GM04503 (cell line): ENCODE measurements at places on chromosomes 1 and 21.

DNA sequence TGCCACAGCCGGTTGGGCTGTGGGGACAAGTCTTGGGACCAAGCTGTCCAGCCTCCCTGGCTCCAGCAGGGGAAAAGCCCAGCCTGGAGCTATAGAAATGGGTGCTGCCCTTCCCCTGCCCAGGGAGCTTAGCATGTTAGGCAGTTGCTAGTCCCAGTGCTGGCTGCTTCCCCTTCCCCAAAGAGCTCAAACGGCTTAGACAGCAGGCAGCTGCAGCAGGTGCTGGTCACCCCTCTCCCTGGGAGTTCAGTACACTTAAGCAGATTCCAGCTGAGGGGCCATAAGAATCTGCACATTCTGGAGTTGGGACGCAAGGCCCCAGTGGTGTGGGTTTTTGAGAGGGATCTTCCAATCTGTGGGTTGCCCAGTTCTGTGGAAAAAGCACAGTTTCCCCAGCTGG lies 11.1 kb upstream of the REG4 start:
- DNase-seq, result no peak

- peak; percentile 78 for DNase-seq
Measured at GRCh38 chr1:115314765-115315164, 23.3 kb downstream of the NGF start.

DNA sequence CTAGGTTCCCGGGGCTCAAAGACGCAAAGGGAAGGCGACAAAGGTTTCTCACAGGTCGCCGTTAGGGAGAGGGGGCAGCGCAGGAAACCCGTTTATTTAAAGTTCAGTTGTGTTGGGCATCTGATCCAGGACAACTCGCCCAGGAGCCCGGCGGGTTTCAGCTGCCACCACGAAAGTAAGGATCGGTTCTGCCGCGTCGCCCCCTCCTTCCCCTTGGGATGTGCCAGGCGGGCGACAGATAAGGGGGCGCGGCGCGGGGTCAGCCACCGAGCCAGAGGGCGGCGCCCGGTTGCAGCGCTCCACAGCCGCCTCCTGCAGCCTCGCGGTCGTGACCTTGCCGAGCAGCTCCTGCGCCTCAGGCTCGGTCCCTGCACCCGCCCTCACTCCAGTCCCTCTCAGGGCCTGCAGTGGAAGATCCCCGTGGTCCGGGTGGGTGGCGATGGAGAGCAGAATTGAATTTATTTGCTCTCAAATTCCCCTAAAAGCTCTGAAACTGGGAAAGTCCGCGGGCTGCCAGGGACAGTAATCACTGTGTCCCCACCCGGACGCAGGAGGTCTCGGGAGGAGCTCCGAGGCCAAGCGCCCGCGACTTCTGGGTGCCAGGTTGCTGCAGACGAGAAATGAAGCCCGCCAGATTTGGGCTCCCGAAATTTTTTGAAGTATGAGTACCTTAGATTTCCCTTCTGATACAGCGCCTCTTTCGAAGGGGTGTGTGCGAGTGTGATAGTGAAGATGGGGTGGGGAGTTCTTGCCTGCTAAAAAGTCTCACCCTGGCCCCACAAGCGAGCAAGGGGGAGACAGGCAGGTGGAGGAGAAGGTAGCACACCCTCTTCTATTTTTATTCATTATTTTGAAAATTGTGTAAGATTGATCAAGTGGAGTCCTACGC lies 28.4 kb upstream of the NFIA start:
- DNase-seq, result no peak

DNA sequence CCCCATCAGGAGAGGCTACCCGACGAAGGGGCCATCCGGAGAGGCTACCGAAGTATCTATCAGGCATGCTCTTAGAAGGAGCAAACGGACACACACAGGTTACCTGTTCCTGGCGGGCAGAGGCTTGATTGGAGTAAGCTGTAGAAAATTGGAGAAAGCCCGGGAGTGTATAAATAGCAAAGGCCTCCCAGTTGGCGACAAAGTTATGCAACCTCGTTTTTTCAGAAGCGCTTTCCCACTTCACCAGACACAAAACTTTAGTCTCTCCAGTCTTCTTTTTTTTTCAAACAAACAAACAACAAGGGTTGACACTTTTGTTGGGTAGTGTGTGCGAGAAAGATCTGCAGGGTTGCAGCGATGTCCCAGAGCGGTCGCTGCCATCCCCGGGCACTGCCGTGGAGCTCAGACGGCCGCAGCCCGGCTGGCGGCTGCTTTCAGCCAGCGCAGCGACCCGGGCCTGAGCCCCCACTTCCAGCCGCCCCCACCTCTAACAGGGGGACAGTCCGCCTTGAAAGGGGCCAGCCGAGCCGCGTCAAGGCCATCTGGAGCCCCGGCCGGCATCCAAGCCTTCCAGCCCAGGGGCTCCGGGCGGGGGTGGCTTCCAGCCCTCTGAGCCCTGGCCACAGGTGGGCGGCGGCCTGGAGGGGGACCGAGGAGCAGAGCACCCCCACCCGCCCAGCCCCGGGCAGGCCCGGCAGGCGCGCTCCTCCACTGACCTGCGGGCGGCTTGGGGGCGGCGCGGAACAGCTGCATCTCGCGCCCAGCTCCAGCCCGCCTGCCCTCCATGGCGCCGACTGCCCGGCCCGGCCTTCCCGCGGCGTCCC lies 616 bp downstream of the MCOLN3 start:
- no peak for DNase-seq

- no peak for DNase-seq
Measured at GRCh38 chr1:47210666-47211065, 20.8 kb upstream of the PDZK1IP1 start.

GRCh38 chr1:15994590-15995351 lies 9.3 kb upstream of the SRARP start:
- no peak for DNase-seq

GRCh38 chr21:22244516-22244915 lies 1246.3 kb downstream of the NCAM2 start:
- no peak for DNase-seq

DNA sequence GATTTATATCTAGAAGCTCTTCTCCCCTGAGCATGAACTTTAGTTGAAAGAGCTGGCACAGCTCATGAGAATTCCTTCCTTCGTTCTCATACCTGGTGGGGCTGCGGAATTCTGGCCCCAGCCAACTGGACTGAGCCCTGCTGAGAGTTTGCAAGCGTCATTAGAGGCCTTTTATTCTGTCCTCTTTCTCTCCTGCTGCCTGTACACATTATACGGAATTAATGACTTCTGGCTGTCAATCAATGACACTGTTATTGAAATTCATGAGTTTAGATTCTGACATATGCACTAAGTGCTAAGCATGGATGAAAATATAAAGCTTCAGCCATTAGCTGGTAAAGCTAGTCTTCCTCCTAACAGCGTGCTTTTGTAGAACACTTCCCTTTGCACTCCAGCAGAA lies 27.5 kb downstream of the KAZN start:
- DNase-seq, result no peak

DNA sequence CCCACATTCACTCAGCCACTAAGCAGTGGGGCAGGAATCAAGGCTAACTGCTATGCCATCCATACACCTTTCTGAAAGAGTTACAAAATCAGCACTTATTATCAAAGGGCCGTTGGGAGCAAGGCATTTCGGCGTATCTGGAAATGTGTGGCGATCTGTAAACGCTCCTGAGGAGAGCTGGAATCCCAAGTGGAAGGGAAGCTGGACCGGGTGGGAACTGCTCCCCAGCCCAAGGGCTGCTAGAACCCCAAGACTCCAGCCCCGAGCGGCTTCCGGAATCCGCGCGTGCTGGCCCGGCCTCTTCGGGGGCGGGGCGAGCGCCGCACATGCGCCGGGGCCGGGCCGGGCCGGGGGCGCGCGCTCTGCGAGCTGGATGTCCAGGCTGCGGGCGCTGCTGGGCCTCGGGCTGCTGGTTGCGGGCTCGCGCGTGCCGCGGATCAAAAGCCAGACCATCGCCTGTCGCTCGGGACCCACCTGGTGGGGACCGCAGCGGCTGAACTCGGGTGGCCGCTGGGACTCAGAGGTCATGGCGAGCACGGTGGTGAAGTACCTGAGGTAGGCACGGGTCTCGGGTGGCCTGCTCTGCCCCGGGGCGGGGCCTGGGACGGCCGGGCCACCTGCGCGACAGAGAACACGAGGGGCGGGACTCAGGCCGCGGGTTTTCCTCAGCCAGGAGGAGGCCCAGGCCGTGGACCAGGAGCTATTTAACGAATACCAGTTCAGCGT lies at the start of gene NAXE:
Gene NAXE, plus strand, starts transcription at position 345 of the 726 bp plus-strand sequence. Its CDS starts 29 bp downstream, at position 374.
- DNase-seq, result no peak

GRCh38 chr1:8394456-8395321 lies 76.8 kb downstream of the SLC45A1 start:
- DNase-seq, result peak; percentile 69

DNA sequence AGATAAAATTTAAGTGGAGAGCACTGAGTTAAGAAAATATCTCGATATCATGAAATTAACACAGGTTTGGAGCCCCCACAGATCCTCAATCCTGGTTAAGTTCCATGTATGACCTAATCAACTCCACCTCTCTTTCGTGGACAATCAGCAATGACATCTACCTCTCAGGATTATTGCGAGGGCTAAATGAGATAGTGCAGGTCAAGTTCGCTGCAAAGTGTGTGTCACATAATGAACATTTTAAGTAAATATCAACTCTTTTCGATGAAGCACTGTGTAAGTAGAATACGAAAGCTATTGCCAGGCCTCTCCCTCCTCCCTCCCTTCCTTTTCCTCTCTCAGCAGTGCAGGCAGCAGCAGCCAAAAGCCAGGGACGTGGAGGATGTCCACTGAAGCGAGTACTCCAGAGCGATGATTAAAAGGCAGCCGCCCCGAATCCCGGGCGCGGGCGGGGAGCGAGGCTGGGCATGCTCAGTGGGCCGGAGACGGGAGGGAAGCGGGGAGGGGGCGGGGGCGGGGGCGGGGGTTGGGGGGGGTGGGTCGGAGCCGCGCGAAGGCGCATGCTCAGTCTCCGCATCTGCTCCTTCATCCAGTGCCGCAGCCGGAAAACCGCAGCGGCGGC lies at the start of gene CAMSAP2:
Gene CAMSAP2, plus strand, starts transcription at position 567 of the 622 bp plus-strand sequence. CDS start 935 bp downstream, outside the sequence.
- DNase-seq, result peak; percentile 51

GRCh38 chr1:70376196-70376595 lies 21.7 kb upstream of the ANKRD13C start:
- no peak for DNase-seq

GRCh38 chr21:41620982-41621381 lies 113.0 kb upstream of the TMPRSS2 start:
- DNase-seq, result peak; percentile 49

DNA sequence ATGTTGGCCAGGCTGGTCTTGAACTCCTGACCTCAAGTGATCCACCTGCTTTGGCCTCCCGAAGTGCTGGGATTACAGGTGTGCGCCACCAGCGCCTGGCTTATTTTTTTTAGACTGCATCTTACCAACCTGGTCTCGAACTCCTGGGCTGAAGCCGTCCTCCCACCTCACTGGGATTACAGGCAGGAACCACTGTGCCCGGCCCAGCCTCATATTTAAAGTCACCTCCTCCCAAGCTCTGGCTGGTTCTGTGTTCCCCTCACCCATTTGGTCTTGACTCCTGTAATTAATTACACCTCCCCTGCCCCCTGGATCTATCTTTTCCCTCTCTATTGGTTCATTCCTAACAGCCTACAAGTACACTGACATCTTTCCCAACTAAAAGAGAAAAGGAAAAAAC lies 1.7 kb upstream of the EXOSC10 start:
- no peak for DNase-seq

DNA sequence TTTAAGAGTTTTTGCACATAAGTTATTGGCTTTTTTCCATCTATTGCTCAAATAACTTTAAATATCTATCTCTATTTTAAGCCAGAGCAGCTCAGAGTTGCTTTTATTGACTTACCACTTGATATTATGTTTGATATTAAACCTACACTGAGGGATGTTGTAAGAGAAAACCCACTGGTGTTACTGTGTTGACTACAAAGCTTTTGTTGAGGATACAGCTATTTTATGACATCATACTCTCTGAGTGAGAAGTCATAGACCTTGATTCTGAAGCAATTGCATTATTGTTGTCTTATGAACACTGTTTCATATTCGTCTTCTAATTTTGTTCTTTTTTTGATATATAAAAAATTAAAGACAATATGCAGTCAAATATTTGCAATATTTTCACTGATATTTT lies 560.4 kb downstream of the PTBP2 start:
- no peak for DNase-seq

DNA sequence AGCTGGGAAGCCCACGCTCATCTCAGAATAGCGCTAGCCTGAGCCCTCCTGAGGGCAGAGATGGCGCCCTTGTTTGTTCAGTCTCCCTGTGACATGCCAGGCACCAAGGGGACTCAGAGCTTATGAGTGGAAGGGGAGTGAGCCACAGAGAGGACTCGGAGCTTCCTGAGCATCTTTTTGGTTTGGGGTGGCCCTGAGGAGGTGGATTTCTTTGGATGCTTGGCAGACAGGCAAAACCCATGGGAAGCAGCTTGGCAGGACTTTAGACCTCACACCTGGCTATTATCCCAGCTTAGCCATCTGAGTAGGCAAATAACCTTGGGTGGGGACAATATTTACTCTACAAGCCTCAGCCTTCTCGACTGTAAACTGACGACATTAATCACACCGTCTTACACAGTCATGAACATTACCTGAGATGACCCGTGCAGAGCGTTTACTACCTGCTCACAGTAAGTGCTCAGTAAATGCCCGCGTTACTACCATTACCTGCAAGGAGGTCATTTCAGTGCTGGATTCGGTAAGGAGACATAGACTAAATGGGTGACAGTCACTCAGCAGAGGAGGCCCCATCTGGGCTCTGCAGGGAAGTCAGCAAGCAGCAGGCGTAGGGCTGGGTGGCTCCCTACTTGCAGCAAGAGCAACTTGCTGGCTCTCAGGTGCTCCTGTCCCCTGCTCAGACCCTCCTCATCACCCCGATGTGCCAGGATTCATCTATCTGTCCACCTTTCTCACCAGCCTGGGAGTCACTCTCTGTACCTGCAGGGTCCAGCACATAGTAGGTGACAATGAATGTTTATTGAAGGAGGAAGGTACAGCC lies 54.9 kb downstream of the KLHDC7A start:
- DNase-seq, result no peak

DNA sequence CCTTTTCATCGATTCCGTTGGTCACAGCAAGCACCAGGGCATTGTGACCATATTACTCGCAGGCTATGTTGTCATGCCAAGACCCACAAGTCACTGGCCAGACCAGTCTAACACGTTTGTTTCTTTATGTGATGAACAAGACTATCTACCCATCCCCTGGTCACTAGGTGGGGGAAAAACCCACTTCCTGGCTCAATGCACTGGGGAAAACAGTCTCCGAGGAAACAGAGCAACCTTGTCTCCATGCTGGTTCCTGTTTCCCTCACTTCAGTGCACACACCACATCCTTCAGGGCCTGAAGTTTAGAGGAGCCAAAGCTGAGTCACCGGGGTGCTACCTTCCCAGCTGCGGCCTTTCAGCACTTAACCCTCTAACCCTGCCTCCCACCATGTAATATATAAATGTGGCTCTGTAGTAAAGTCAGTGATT lies 20.9 kb downstream of the ERICH3 start:
- no peak for DNase-seq

GRCh38 chr21:38264571-38264970 lies 7.8 kb downstream of the KCNJ15 start:
- DNase-seq, result no peak
